Osteocyte (in vitro differentiated cells): ENCODE measurements at places on chromosomes 6 and 20. TPM values are rescaled to one million over a fixed set of nuclear protein-coding genes. Genes with fewer than 3 reads are reported as not detected.

SRXN1 gene
- 12.7 and 14.3 TPM in 2 replicates for total RNA-seq

SYNE1 gene
- 130 and 142 TPM in 2 replicates for total RNA-seq

HRH3 gene
- total RNA-seq = not detected in 2 replicates

AGER gene
- total RNA-seq = 3.8 and 4.1 TPM in 2 replicates

GRCh38 chr6:163260911-163261310 is 153.6 kb upstream of the QKI start:
- DNase-seq = no peak
